ENCODE measurements at places on chromosomes 5 and 9.
A peak's percentile ranks its signal among the peaks of the same experiment; 100 is the strongest.

GRCh38 chr9:95105519-95106287, 211.8 kb downstream of the FANCC start:
- DNase-seq: no peak

GRCh38 chr5:9207817-9208418, 338.0 kb downstream of the SEMA5A start:
- DNase-seq: peak; percentile 73

DNA sequence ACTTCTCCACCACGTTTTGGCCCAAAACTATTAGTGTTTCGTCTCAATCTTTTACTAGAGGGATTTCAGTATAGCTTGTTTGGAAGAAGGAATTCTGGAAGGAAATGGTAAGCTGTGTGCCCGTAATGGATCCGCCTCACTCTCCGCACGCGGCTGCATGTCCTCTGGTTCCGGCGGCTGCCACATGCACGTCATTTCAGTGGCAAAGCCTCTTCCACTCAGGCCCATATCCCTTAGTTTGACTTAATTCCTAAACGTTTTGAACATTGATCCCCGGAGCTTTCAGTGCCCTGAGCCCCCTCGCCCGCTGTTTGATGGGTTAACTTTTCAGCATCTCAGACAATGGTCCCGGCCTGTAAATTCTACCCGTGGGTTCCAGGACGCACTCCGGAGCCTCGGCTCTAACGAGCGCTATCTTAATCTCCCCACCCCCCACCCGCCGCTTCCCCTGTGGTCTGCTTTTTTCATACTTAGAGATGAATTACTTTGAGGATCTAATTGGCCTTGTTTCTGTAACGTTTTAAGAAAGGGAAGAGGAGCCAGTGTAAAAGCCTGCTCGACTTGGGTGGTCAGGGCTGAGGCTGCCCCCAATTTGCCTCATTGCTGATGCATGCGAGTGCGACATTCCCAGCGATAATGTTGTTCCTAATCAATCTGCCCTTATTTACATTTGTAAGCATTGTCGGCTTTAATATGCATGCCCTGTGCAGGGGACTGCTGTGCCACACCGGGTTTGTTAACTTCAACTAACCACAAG, 4.6 kb downstream of the PTCH1 start:
- peak; percentile 61 for DNase-seq

DNA sequence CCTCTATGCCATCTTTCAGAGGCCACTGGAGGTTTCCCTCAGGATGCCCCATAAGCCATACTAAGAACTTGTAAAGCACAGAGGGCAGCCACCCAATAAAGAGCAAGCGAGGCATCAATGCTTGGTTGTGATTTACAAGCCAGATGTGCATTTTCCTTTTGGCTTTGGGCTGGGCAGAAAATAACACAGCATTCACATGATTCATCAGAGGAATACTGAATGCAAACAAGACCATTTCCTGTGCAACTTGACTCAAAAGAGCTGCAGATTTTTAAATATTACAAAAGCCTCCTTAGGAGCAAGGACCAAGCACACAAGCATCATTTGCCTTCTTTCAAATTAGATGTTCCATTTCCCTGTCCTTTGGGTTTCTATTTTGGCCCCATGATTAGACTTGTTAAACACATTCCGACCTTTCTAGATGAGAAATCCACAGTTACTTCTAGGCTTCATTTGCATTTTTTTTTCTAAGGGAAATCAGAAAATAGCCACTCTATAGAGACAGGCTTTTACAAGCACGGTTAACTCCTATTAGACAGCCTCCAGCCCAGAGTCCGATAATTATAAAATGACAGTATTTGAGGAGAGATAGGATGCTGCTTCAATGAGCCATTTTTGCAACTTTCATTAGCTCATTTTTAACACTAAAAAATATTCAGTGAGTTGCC, 207.8 kb downstream of the SEMA5A start:
- DNase-seq: no peak

DNA sequence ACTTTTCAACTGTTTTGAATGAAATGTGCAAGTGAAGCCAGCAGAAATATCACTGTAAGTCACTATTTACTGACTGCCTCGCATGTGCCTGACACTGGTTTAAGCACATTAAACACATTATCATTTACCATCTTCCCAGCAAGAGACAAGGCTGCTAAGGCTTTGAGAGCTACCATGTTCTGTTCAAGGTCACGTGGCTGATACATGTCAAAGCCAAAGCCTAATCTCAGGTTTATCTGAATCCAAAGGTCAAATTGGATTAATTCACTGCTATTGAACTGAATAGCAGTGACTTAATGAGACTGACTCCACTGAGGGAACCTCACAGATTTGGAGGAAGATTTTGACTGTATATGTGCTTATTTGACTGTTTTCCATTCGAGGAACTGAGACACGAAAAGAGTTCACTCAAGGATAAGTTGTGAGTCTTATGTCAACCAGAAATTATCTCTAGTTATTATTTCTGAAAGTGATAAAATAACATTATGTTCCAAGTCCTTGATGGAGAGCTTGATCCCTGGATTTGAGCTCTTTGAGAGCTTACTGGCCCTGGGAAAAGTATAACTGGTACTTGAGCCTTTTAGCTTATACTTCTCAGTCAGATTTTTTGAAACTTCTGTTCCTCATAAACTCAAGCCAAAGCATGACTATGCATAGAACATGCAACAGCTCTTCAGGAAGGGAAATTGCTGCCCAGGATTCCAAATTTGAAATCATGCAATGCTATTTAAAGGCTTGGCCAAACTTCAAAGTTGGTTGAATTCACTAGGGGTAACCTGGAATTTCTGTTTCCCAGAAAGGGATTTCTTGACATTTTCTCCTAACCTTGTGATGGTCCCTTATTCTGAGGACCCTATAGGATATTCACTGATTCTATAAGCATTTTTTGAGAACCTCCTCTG, 23.4 kb upstream of the ARHGAP26 start:
- DNase-seq: no peak

- DNase-seq: no peak
Observed at GRCh38 chr5:167902298-167902697, 389.1 kb upstream of the WWC1 start.

- no peak for DNase-seq
Observed at GRCh38 chr9:105188746-105189145, 55.7 kb upstream of the SLC44A1 start.
